ENCODE measurements at places on chromosomes 5 and 9.

- DNase-seq, result peak; percentile 87
Observed at GRCh38 chr9:125513668-125514413, 193.2 kb downstream of the MAPKAP1 start.

DNA sequence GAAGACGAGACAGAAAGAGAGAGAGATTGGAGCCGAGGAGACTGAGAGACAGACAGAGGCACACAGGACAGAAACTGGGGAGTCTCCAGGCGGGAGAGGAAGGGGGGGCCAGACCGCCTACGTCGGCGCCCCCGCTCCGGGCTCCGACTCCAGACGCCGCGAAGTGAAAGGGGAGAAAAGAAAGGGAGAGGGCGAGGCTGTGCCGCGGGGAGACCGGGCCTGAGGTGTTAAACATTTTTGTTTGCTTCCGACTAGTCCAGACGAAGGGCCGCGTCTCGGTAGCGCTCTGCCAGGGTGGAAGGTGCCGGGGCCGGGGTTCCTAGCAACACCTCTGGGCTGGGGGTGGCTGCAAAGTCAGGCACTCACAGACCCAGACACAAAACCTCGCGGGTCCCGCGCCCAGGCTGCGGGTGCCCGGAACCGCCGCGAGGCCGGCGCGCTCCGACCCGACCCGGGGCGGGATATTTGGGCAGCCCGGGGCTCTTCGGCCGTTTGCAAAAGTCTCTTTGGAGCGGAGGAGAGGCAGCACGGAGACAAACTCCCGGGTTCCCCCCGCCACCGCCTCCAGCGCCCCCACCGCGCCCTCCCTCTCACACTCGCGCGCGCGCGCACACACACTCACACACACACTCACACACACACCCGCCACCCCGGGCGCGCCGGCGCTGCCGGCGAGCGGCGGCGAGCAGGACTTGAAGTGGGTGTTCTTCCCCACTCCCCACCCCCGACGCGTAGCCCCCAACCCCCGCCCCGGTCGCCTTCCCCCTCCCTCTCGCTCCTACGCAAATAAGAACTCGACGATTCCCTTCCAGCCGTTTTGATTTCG is 626 bp upstream of the FST start:
- peak; percentile 21 for DNase-seq

- no peak for DNase-seq
Observed at GRCh38 chr9:81462801-81463200, 226.5 kb downstream of the TLE1 start.

DNA sequence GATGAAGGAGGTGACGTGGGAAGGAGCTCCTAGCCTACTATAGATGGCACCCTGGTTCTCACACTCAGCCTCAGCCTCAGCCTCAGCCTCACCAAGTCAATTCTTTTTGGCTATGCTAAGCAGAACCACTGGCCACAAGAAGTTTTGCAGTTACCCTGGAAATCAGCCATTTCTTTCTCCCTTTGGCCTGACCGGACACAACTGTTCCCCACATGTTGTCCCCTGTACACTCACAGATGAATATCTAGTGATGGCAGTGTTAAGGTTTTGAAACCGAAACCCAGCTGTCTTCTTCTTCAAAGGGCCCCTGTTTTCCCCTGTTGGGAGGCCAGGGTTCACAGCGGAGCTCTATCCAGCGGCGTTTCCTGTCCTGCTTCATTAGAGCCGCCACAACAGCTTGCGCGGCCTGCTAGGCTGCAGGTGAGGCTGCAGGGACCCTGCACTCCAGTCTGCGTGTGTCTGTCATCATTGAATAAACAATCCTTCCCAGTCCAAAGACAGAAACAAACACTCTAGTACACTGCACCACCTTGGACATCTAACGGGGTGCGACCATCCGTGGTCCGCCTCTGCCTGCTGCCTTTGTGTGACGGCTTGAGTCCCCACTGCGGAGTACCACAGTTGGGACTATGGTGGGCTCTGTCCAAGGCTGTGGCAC is 250.5 kb downstream of the DENND1A start:
- no peak for DNase-seq

DNA sequence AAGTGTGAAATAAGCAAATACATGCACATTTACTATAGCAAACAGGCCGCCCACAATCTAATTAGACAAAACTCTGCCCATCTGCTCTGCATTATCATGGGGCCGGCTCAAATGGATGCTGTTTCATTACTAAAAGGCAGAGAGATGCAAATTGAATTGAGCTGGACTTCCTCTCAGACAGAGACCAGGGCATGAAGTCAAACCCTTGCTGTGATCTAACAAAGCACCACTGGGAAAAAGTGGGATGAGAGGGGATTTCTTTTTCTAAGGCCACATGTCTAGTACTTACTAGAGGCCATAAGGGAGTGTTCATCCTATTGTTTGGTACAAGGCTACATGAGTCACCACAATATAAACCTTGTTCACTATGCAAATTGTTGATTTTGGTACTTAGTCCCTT is 614.7 kb downstream of the ISL1 start:
- no peak for DNase-seq

DNA sequence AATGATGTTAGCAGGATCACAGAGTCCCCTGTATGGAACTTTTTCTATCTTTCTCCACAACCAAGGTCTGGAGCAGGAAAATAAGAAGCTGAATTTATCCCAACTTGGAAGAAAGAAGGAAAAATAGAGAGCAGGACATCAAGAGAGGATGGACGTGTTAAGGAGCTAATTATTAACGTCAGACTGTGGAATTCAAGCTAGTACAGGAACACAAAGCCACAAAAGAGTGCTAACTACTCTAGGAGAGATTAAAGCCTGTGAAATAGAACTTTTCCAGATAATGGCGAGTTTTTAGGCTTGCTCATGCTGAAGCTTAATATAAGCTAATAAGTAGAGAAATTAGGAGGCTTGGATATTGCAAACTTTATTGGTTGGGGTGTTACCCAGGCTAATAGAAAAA is 632 bp upstream of the SPINK13 start:
- DNase-seq, result peak; percentile 53

- no peak for DNase-seq
Observed at GRCh38 chr9:138112090-138112748, 234.6 kb downstream of the CACNA1B start.

GRCh38 chr5:160105686-160106360 is 13.4 kb downstream of the PWWP2A start:
- DNase-seq, result peak; percentile 65

- DNase-seq, result no peak
Observed at GRCh38 chr5:158843305-158843704, 256.4 kb downstream of the EBF1 start.

DNA sequence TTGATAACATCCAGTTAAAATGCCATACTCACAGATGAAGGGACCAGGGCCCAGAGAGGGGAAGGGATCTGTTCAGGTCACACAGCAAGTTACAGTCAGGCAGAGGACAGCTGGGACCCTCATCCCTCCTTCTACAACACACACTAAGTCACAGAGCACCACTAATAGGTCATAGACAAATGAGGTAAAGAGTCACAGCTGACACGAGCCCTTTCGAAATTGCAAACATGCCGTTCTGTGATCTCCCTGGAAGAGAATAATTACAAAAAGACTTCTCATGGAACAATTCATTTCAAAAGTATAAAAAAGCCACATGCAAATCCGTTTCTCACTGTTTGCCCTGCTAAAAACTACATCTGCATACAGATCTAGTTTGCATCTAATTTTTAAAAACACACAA is 15.5 kb downstream of the IGFBPL1 start:
- DNase-seq, result no peak

- DNase-seq, result no peak
Observed at GRCh38 chr5:173873306-173873922, 14.7 kb upstream of the CPEB4 start.

GRCh38 chr5:175542232-175542965 is 64.0 kb downstream of the SFXN1 start:
- DNase-seq, result no peak

Data from kidney tubule cell (primary cell).